Stimulated activated CD8-positive, alpha-beta memory T cell treated with anti-CD3 and anti-CD28 coated beads, Interleukin-2, amount 100 ng/mL, for 48 hours (primary cell): ENCODE measurements at places on chromosomes 13 and 19.

DNA sequence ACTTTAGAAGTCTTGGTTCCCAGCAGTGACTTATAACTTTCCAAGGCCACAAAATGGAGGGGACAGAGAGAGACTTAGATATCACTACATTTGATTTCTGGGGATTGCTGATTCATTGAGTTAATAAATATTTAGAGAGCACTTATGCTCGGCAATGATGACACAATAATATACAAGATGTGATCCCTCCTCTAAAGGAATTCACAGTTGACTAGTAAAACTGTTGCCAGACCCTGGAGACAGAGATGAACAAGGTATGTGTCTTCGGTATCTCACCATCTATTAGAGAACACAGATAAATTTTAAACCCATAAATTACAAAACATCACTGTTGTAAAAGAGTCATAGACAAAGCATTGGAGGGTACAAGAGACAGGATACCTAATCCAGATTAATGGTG lies 437.5 kb downstream of the FOXO1 start:
- DNase-seq, result no peak

DNA sequence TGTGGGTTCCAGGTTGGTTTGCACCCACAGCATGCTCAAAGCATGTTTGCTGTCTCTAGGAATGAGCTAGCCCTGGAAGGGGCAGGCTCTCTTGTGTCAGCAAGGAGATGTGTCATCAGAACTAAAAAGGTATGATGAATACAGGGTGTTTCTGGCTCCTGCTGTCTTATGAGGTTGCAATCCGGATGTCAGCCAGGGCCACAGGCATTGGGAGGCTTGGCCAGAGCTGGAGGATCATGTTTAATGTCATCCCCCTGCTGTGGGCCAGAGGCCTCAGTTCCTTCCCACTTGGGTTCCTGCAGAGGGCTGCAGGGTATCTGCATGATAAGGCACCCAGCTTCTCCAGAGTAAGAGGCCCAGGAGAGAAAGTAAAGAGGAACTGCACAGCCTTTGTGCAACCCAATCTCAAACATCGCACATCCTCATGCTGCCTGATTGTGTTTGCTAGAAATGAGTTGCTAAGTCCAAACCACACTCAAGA lies 193.6 kb downstream of the COL4A1 start:
- DNase-seq, result no peak

- DNase-seq, result no peak
These were observed 756.7 kb downstream of the UQCRFS1 start for GRCh38 chr19:28456252-28456651.

GRCh38 chr13:27393101-27393500 lies 31.3 kb upstream of the GTF3A start:
- DNase-seq, result no peak

DNA sequence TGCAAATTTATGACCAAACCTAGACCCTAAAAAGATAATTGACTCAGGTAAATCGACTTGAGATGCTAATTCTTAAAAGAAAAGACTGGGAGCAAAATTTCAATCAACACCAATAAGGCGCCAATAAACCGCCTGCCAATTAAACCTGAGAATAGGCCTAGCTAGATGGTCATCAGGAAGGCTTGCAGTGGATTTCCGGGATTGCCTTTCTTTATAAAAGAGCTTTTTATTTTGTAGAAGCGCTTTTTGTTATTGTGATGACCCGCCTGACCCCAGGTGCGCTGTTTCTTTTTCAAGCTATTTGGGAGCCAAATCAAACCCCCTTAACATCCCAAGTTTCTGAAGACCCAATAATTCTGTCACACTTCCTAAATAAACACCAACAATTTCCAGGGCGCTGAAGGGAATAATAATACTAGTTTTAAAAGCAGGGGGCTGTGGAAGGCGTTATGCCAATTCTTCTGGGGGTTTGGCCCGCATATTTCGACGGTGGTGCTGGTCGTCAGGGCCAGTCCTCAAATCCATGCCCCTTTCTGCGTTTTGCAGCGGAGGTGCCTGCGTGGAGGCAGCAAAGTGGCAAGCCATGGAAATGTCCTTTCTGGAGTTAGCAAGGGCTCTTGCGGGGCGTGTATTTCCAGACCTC lies 2.9 kb upstream of the ZIC5 start:
- DNase-seq, result no peak

GRCh38 chr19:13747098-13747453 lies 17.2 kb upstream of the MRI1 start:
- no peak for DNase-seq

DNA sequence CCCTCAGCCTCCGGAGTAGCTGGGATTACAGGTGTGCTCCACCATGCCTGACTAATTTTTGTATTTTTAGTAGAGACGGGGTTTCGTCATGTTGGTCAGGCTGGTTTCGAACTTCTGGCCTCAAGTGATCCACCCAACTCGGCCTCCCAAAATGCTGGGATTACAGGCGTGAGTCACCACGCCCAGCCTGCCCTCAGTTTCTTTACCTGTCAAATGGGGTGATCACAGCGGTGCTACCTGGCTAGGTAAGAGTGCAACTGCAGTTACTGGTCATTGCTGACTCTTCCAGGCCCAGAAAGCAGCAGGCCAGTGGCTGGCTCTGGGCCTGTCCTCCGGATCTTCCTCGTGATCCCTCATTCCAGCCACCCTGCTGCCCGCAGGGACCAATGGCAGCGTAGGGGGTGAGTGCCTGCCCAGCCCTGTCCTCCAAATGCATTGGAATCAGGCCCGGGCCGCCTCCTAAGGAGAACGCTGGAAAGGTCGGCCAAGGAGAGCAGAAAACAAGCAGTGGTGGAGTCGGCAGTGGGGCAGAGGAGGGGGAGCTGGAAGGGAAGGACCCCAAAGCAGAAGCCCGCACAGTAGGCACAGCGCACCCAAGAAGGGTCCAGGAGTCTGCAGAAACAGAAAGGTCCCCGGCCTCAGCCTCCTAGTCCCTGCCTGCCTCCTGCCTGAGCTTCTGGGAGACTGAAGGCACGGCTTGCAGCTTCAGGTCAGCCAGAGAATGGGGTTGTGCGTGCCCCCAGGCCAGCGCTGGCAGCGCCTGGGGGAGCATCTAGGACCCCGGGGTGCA lies 1.8 kb upstream of the SLC27A1 start:
- no peak for DNase-seq
